ENCODE measurements at places on chromosomes 3 and 15.

DNA sequence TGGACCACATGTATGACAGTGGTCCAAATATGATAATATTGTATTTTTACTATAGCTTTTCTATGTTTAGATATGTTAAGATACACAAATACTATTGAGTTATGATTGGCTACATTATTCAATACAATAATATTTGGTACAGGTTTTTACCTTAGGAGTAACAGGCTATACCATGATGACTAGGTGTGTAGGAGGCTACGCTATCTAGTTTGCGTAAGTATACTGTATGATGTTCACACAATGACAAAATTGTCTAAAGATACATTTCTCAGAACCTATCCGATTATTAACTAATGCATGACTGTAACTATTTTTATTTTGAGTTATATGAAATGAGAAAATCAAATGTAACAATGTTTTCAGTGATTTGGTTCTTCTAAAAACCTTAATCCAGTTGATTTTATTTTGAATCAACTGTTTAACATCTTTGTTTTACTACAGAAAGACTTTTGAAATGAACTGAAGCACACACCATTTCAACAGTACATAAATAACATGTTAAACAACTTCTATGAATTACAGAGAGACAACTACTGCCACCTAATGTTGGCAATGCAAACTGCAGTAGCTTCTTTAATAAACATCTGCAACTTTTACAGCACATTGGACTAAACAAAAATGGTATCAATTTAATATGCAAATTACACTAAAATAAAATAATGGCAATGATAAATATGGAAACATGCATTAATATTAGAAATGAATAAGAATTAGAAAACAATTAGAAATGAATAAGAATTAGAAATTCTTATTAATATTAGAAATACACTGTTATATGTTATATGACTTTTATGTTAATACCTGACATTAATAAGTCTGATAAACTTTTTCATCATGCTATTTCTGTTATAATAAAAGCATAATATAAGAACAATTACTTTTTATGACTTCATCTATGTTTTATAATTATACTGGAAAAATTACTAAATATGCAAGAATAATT is 255.7 kb downstream of the MBNL1 start:
- peak; percentile 55 for DNase-seq

DNA sequence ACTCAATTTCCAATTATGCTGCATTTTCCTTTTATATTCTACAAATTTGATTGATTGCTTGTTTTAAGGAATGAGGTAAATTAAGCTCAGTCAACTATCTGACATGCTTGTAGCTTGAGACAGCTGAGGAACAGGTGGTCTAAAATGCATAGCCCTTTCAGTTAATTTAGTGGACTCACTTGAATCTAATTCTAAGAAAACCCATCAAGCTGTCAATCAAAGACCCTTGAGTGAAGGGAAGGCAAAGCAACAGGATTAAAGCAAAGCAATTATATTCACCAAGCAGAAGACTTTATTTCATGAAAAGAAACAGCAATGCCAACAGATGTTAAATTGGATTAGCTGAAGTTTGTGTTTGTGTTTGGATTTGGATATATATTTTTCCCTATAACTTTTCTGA is 228.5 kb downstream of the ARPP21 start:
- no peak for DNase-seq

DNA sequence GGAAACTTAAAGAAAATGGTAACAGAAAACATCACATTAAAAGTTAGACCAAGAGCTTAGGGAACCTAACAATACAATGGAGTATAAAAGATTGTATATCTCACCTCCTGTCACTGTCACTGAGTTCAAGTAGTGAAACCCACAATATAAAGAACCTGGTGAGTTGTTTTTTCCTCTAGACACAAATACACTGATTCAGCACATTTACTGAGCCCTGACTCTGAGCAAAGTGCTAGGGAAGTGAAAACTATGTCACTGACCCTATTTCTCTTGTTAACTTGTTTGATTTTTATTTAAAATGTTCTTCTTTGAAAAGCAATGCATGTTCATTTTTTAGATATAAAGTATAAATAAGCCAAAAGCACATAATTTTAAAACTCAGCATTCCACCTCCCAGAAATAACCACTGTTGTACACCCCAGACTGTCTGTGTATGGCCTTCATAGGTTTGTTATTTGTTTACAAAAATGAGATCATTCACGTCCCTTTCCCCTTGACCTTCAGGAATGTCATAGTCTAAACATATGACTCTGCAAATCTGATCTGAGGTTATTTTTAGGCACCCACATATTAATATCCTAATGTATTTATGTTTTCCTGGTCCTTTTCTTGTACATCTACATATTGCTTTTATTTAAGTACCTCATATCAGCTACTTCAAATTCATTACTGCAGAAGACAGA is 69.2 kb upstream of the CSTA start:
- no peak for DNase-seq

- DNase-seq, result no peak
Observed at GRCh38 chr15:82624438-82624837, 22.7 kb downstream of the CPEB1 start.

- DNase-seq, result no peak
Observed at GRCh38 chr3:86985181-86985826, 5.6 kb downstream of the VGLL3 start.

- peak; percentile 39 for DNase-seq
Observed at GRCh38 chr3:104273046-104273649, 1093.6 kb upstream of the ALCAM start.

GRCh38 chr3:16319307-16319706 is 54.3 kb downstream of the OXNAD1 start:
- no peak for DNase-seq

- DNase-seq, result no peak
Observed at GRCh38 chr3:52710512-52710911, 4.6 kb downstream of the SPCS1 start.

GRCh38 chr15:79635897-79636561 is 203.9 kb downstream of the MINAR1 start:
- DNase-seq, result peak; percentile 11

- no peak for DNase-seq
Observed at GRCh38 chr3:52892625-52893311, 4.6 kb downstream of the STIMATE start.

DNA sequence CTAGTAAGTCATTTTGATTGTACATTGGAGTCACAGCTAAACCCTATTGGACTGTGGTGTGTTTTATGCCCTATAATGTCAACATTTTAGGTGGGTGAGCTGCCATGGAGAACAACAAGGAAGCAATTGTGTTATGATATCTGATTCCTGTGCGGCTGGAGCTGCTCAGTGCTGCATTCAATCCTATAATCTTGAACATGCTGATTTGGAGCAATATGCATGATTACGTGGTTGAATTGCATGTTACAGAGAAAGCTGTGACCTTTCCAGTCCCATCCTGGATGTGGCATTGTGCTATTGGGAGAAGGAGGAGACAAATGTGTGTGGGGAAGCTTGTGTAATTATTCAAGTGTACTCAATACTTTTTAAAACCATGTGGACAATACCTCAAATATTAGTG is 20.1 kb upstream of the C3orf49 start:
- no peak for DNase-seq

GRCh38 chr3:23760871-23761373 is 44.8 kb upstream of the UBE2E1 start:
- DNase-seq, result no peak

- DNase-seq, result no peak
Observed at GRCh38 chr3:152261329-152261728, 7.4 kb upstream of the MBNL1 start.

DNA sequence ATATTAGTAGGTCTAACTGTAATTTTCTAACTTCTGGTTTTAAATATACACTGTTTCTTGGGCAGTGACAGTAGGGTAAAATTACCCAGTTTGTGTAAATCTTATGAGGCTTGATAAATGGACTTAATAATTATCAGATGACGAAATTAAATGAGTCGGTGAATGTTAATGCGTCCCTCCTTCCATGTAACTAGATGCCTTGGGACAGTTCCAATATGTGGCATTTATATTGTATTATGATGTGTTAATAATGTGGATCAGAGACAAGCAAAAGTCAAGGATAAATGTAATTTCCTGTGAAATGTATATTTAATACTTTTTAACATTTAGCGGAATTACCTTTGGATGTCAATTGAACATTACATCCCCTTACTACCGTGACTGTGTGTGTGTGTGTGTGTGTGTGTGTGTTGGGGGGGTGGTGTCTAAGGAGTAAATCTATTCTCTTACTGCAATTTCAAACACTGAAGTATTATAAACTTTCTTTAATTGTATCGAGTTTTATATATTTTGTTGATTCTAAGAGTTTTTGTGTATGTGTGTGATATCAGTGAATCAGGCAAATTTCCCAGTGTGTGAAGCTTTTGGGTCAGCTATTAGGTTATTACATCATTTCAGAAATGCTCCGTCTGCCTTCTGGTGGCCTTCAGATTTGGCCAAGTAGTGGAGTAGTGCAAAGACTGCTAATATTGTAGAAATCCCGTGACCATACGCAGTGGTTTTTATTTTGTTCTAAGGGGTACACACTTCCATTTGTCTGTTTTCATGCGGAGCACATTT is 50.1 kb downstream of the CNTN4 start:
- no peak for DNase-seq

DNA sequence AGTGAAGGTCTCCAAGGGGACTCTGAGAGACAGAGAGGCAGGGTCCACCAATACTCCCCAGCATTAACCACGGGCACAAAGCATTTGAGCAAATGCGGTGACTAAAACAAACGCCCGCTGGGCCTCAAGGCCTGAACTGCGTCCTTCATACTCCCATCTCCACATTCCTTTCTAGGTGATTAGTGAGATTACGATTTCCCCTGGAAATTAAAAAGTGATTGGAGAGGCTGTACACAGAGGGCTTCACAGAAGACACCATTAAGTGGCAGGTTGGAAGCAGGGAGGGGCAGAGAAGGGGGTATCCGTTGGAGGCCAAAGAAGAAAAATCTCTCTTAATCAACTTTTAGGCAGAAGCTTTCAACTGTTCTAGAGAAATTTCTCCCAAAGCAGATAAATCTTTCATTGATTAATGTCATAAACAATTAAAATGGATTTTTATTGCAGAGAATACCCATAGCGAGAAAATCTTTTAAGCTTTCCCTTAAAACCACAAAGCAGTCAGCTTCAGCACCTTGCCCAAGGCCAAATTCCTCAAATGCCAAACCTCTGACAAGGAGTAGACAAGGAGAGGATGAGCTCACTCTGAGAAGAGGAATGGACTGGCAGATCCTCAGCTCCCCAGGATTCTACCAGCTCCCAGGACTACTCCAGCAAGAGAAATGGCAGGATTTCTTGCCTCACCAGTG is 38.2 kb downstream of the MB21D2 start:
- peak; percentile 99 for DNase-seq

GRCh38 chr3:143822798-143823197 is 25.5 kb downstream of the SLC9A9 start:
- DNase-seq, result no peak

GRCh38 chr3:18635215-18635614 is 210.1 kb upstream of the SATB1 start:
- no peak for DNase-seq

- DNase-seq, result no peak
Observed at GRCh38 chr15:99137111-99137546, 32.2 kb downstream of the SYNM start.

DNA sequence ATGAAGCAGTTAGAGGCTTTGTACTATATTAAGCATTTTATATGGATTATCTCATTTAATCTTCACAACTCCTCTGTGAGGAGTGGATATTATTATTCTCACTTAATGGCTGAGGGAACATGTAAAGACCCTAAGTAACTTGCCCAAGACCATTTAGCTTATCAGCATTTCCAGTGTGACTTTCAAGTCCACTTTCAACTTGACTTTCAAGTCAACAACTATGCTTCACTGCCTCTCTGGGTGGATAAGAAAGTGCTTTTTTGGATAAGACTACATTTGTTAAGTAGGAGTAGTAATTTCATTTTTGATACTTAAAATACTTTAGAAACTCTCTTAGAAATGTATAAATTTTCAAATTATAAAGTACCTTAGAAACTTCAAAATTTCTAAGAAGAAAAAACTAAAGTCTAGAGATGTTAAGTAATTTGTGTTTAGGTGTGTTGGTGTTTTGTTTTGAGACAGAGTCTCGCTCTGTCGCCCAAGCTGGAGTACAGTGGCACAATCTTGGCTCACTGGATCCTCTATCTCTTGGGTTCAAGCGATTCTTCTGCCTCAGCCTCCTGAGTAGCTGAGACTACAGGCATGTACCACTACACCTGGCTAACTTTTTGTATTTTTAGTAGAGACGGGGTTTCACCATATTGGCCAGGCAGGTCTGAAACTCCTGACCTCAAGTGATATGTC is 71.8 kb downstream of the MINDY2 start:
- DNase-seq, result no peak

DNA sequence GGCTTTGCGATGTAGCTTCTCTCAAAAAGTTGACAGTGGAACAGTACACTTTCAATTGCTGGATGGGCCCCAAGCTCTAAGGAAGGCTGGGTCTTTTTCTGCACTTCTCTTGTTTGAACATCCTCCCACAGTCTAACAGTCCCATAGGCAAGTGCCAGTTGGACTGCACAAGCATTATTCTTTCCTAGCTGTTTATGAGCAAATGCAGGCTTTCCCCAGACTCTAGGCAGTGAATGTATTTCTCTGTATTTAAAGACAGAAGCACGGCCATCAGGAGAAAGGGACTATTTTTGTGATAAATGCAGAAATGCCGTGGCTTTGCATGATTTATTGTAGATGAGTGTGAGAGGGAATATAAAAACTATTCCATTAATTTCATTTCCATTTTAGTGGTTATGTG is 539.3 kb upstream of the LMCD1 start:
- no peak for DNase-seq

GRCh38 chr15:23411841-23412240 is 35.2 kb downstream of the GOLGA6L2 start:
- DNase-seq, result no peak

GRCh38 chr3:136311968-136312367 is 61.8 kb downstream of the PCCB start:
- DNase-seq, result no peak

- DNase-seq, result peak; percentile 61
Observed at GRCh38 chr3:46462511-46462910, 2.2 kb downstream of the LTF start.
